ENCODE measurements at places on chromosomes 16 and 17.

DNA sequence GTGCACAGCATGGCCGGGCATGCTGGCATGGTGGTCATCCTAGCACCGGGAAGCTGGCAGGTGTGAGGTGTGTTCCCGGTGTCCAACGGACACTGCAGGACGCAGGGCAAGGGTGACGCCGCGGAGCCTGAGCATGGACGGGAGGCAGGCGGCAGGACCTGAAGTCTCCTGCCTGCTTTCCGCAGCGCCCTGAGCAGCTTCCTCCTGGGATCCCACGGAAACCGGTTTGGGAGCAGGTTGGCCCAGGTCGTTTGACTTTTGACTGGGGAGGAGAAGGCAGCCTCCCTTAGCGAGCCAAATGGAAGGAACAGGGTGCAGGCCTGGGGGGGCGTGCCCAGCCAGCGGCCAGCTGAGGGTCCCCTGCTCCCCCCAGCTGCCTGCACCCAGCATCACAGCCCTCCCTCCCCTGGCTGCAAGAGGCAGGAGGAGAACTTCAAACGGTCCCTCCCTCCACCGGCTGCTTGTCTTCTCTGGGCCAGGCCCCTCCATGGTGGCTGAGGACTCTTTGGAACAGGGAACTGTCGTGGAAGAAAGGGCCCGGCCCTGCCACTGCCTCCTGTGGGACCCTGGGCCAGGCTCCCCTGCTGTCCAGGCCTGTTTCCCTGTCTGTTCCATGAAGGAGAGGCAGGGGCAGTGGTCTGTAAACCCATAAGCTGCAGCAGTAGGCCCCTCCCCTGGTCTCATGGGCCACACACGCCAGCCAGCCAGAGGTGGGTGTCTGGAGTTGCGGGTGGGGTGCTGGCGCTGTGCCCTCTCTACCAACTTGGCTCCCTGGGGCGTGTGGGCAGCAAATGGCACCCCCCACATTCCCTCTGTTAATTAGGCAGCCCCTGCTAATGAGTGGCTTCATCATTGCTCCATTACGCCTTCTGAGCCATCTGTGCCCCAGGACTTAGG lies 7.8 kb upstream of the ADGRG1 start:
- DNase-seq: no peak

DNA sequence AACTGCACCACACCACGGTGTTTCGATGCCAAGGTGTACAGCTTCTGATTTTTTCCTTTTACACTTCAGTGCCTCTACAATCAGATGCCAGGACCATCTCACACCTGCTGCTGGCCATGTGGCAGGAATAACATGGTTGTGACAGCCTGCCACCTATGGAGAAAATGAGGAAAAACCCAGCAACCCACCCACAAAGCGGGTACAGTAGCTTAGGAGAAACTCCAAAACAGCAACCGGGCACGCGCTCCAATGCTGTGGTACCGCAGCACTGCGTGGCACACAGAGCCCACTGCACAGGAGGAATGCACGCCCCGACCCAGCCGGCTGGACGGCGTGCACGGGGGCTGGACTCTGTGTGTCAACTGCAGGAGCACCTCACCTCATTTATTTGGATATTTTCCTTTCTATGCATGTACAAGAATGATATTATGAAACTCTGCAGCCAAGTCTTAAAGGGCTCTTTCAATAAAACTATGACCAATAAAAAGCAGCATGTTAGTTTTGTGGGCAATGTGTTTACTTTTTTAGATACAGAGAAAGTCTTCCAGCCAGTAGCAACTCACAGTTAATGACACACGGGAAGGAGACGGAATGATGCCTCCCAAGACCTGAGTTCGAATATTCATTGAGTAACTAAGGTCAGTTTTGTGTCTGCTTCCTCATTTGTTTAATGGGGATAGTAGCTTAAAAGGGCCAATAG lies 45.9 kb downstream of the MAP1LC3B start:
- DNase-seq: no peak

- no peak for DNase-seq
Observed at GRCh38 chr17:15490634-15491261, 23.3 kb upstream of the CDRT4 start.

DNA sequence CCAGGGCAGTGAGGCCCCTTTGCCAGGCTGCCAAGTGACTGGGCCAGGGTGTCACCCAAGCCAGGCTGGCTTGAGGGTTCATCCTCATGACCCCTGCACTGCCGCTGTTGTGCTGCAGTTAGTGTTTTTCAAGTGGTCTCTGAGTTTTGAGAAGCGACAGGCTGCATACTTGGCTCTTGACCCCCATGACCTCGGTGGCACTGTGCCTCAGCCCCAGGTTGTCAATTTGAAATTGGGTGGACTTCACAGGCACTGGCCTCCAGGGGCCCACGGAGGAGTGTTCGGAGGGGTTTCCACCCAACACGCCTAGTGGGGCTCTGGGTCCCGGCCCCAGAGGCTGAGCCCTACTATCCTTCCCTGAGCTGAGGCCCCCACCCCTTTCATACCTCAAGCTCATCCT lies 42.7 kb downstream of the DHRS7B start:
- no peak for DNase-seq

DNA sequence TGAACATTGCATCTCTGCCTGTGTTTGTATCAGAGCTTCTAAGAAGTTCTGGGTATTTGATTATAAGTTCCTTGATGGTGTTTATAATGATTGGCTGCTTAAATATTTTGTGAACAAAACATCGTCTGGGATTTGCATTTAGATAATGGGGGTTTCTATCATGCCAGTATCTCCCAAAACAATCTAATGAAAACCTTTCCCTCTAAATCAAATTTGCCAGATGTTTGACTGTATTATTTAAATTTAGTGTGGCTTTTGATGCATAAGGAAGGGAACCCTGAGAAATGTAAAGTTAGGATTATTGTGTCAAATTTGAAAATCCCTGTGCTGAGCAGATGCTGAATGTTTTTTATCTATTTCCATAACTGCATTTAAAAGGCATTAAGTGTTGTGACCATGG lies 159.9 kb downstream of the HS3ST3A1 start:
- no peak for DNase-seq

- DNase-seq: no peak
Observed at GRCh38 chr16:68246121-68246520, 948 bp downstream of the PLA2G15 start.

- DNase-seq: no peak
Observed at GRCh38 chr16:4925791-4926190, 11.2 kb downstream of the PPL start.

DNA sequence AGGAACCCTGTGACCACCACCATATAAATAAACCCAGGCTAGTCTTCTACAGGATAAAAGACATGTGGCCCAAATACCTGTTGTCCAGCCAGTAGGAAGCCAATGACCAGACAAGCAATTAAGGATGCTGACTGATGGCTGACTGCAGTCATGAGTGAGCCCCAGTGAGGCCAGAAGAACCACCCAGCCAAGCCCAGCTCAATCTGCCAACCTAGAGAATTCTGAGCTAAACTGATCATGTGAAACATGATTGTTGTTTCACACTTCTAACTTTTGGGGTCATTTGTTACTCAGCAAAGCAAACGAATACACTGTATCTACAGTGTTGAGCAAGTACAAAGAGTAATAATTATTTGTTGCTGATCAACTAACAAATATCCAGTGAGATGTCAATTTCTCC lies 86.4 kb downstream of the DNAH3 start:
- no peak for DNase-seq

GRCh38 chr17:10156948-10157607 lies 41.3 kb downstream of the GAS7 start:
- no peak for DNase-seq

- DNase-seq: no peak
Observed at GRCh38 chr16:77905374-77905920, 116.9 kb upstream of the CLEC3A start.

DNA sequence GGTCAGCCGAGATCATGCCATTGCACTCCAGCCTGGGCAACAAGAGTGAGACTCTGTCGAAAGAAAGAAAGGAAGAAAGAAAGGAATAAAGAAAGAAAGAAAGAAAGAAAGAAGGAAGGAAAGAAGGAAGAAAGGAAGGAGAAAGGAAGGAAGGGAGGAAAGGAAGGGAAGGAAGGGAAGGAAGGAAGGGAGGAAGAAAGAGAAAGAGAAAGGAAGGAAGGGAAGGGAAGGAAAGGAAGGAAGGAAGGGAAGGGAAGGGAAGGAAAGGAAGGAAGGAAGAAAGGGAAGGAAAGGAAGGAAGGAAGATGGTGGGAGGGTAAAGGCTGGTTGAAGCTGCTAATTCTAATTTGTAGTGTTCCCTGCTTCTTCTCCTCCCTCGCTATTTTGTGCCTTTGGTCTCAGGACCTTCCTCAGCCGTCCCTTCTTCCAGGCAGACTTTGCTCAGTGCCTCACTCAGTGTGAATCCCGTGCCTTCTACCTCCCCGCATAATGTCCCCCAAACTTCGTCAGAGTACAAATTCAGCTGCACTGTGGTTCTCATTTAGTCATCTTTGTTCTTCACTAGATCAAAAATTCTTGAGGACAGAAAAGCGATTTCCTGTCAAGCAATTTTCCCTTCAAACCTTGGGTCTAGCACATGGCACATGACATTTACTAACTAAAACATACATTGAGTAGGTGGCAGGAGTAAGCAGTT lies 31.1 kb upstream of the PAFAH1B1 start:
- no peak for DNase-seq

- no peak for DNase-seq
Observed at GRCh38 chr16:88056212-88056611, 105.0 kb downstream of the BANP start.

DNA sequence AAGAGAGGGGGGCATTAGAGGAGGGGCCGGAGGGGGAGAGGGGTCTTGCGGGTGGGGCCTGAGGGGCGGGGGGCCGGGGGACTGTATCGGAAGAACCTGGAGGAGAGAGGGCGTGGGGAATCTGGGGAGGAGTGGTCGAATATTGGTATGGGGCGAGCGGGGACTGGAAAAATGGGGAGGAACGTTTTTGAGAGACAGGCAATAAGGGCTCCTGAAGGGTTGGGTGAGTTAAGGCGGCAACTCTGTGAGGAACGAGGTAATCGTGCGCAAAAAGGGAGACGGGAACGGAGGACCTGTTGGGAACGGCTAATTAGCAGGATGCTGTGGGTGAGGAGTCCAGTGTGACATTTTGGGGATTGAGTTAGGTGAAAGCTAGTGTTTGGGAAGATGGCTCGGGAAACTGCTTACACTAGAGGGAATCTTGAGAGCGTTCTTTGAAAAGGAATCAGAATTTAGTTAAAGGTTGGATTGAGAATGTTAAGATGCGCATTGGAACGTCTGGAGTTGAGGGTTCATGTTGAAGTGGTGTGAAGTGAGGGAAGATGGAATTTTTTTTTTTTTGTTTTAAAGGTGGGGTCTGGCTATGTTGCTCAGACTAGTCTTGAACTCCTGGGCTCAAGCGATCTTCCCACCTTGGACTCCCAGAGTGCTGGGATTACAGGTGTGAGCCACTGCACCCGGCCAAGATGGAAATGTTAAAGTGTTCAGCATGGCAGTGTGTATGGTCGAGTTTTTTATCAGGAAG lies 662 bp downstream of the WIPF2 start:
- DNase-seq: no peak

GRCh38 chr16:29141586-29142324 lies 156.9 kb downstream of the LAT start:
- no peak for DNase-seq

GRCh38 chr17:68089881-68090280 lies 54.3 kb downstream of the KPNA2 start:
- DNase-seq: no peak

GRCh38 chr17:50828508-50829170 lies 6.7 kb upstream of the WFIKKN2 start:
- no peak for DNase-seq

DNA sequence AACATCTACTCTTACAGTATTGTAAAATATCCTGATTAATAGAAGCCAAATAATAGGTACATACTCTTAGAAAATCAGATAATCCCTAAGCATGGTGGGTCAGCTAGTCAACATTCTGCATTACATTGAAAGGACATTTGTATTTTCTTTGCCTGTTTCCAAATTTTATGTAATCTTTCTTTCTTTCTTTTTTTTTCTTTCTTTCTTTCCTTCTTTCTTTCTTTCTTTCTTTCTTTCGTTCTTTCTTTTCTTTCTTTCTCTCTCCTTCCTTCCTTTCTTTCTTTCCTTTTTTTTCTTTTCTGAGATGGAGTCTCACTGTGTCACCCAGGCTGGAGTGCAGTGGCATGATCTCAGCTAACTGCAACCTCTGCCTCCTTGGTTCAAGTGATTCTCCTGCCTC lies 18.9 kb downstream of the ITGB3 start:
- DNase-seq: no peak

DNA sequence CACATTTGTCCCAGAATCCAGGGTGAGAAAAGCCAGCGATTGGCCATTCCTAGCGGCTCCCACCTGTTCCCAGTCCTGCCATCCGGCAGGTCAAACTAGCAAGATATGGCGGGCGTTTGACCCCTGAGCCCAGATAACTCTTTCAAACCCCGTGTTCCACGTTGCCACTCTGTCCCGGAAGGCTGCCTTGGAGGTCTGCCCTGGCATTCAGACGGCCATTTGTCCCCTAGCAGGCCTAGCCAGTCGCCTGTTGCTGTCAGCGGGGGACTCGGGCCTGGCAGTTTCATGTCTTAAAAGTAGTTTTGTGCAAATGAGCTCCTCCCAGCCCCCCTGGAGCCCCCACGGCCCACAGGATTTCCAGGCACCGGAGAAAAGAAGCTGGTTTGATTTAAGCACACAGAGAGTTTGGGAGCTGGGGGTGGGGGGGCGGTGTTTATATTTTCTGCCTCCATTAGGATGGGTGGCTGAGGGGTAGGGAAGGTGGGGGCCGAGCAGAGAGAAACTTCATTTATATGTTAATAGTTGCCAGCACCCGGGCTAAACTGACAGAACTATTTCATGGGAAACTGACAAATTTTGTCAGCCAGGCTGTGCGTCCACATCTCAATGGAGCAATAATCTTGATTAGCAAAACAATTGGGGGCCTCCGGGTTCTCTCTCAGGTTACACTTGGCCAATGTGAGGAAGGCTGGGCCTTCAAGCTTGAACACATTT lies 240.9 kb upstream of the SALL1 start:
- DNase-seq: no peak

DNA sequence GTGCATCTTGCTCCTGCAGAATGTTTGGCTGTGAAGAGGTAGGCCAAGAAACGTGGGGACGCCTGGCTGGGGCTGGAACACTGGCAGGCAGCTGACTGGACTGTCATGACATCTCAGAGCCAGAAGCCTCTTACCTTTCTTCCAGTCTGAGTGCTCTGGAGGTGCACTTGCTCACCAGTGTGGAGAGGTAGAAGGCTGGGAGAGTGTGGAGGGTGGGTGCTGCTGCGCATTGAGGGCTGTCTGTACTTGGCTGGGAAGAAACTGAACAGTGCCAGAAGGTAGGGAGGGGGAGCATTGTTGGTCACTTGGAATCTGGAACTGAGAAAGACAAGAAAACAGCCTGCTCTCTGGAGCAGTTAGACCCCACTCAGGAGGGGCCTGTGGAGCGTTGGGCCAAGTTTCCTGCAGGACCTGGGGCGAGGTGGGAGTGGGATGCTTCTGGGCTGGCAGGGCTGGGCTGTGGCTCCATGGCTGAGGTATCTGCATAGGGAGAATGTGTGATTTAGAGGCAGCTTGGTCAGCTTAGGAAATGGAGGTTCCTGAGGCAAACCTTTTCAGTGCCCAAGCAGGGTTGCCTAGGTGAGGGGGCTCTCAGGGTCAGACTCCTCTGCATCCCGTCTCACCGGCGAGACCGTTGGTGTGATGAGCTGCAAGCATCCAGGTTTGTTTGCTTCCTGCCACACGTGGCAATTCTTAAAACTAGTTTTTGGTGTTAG lies 55.1 kb downstream of the KSR1 start:
- no peak for DNase-seq

- no peak for DNase-seq
Observed at GRCh38 chr16:49365711-49366509, 7.7 kb upstream of the C16orf78 start.

- no peak for DNase-seq
Observed at GRCh38 chr16:4160658-4161430, 44.6 kb upstream of the ADCY9 start.

GRCh38 chr17:44628243-44629188 lies 27.8 kb upstream of the MEIOC start:
- no peak for DNase-seq

GRCh38 chr16:20243731-20244281 lies 83.5 kb downstream of the GP2 start:
- DNase-seq: no peak
